ENCODE measurements at places on chromosomes 3 and 15.

GRCh38 chr3:128496019-128496601, 3.1 kb upstream of the GATA2 start:
- DNase-seq: no peak

DNA sequence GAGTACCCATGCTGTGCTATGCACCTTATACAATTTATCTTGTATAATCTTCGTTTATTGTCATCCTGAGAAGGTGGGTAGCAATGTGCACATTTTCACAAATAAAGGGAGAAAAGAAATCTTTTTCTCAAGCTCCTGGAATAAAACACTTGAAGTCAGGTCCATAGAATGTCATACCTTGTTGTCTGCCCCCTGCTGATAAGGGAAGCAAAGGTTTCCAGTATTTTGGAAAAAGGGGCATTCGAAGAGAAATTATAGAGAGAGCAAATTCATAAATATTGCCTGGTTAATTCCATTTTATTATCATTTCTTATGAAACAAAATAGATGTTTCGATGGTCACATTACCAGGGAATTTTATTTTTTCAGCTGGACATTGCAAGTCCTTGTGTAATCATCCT, 277.8 kb downstream of the RAP2B start:
- no peak for DNase-seq

DNA sequence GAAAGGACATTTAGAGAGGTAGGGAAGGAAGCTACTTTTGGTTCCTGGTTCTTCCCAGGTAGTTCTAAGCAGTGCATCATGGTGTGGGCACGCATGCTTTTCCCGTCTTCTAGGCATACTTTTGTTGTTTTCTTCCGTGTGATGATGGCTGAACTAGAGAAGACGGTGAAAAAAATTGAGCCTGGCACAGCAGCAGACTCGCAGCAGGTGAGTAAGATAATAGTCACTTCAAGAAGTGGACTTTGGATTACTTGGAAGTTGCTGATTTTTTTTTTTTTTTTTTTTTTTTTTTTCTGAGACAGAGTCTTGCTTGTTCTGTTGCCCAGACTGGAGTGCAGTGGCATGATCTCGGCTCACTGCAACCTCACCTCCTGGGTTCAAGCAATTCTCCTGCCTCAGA, 17.9 kb downstream of the FANCD2OS start:
- DNase-seq: no peak

DNA sequence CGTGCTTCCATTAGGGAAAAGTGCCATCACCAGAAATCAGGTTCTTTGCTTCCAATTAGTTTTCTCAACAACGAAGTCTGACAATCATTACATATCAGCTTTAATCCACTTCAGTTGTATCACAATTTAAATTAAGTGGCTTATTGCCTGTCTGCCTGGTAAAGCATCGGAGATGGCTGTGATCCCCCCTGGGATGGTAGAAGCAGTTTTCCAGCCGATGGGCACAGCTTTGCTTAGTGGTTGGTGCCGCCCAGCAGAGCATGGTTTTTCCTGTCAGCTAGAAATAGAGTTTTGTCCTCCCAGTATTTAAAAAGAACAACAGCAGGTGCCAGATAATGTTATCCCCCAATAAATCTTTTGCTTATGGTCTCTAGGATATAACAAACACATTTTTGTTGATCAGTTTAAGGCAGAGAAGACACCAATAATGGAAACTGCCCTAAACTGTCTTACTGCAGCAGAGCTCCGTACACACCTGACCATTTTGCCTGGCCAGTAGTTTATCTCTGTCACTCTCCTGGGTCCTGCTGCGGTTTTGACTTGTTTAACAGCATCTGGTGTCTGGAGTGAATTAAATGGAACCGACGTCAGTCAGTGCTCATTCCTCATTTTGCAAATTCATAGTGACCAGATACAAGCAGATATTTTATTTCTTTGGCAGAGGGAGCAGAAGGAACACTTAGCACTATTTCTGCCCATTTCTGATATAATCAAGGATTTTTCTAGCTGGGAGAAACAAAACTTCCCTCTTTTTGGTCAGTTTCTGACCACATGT, 79.1 kb downstream of the SLC49A4 start:
- DNase-seq: no peak

DNA sequence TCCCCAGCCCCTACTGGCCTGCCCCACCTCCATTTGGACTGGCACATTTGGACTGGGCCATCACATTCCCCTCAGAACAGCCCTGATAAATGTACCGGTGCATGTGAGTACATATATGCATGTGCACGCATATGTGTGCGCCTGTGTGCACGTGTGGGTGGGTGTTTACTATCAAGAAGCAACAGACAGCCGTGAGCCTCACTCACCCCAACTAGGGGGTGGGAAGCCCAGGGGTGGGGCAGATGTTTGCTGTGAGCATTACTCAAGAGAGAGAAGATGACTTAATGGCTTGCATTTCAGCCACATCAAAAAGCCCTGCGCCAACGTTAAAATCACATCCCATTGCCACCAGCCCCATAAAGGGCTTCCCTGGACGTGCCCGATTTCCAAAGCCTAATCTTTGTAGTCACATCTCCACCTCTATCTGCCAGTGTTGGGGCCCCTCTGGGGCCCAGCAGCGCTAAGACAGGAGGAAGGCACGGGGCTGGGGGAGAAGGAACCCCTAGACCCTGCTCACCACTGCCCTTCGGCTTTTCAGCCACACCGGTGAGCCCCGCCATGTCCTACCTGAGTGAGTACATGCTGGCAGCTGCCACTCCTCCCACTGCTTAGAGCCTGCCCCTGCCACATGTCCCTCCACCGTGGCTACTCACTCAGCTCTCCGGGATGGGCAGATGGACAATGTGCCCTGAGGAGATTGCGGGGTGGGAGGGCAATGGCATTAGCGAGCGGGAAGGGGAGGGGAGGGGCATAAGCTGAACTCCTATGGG, 10.9 kb downstream of the ITIH3 start:
- DNase-seq: peak; percentile 44

- DNase-seq: no peak
Measured at GRCh38 chr3:6119367-6119766, 741.5 kb upstream of the GRM7 start.

DNA sequence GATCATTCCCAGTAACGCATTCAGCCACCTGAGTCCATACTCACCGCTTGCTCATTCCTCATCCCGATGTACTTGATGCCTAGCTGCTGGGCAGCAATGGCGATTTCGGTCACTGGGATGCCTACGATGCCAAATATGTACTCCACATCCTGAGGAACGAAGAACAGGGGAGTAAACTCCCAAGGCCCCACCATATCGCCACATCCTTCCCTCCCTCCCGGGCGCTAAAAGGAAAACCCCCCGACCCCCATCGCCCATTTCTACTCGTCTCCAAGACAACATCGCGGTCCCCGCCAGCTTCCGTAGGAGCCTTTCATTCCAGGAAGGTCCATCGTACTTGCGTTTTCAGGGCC, 347 bp downstream of the HACL1 start:
- no peak for DNase-seq

GRCh38 chr3:13520326-13520880, 28.5 kb upstream of the FBLN2 start:
- no peak for DNase-seq

- no peak for DNase-seq
Measured at GRCh38 chr3:18099611-18100010, 325.5 kb downstream of the SATB1 start.

DNA sequence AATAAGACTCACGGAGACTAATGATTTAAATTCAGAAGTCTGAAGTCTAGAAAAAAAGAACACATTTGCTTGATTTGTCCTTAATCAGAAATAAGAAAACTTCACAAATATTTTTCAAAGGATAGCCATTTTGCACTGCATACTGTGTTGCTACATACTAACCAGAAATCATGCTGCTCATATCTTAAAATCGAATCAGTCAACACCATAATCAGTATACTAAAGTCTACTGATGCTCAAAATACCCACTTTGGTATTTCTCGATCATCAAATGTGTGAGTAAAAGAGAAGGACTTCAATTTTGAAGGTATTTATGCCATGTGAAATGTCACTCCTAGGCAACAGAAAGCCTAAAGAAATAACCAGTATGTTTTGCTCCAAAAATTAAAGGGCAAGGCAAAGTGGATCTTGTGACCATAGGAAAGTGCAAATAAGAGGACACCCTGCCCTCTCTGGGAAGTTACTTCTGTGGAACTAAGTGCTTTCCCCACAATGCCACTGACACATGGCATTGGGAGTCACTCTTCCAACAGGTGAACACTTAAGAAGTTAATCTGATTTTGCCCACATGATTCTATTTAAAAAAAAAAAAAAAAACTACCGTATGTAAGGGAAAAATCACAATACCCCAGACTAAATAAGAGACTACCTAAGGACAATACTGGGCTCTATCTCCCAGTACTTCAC, 2.7 kb downstream of the LRIG1 start:
- DNase-seq: no peak

GRCh38 chr3:196050597-196050996, 31.3 kb downstream of the TFRC start:
- DNase-seq: no peak

DNA sequence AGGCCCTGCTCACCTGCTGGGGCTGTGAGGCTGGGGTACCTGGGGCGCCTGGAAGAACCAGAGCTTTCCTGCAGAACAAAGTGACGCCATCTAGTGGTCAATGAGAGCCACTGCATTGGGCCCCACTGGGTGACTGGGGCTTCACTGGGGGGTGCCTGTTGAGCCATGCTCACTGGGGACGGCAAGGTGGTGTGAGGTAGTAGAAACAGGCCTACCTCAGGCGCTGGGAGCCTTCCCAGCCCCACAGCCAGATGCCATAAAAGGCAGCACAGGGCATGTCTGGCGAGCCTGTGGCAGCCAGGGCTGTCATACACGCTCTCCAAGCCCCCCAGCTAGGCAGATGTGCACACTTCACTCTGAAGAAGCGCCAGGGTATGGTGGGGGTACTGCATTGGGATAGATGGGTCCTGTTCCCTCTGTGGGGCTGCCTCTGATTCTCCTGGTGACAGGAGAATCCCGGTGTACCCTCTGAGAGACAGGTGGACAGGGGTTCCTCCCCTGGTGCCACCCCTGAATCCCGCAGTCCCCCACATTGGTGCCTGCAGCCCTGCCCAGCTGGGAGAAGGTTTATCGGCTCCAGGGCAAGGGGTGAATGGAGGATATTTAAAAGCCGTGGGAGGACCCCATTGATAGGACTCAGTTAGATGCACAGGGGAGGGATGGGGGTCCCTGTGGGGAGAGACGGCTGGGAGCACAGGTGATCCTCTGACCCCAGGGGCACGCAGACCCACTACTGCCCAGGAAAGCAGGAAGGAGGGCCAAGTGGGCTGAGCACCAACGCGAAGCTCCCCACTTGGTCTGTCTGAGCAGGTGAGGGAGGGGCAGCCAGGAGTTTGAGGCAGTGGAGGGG, 178.8 kb downstream of the NSMCE3 start:
- peak; percentile 55 for DNase-seq

DNA sequence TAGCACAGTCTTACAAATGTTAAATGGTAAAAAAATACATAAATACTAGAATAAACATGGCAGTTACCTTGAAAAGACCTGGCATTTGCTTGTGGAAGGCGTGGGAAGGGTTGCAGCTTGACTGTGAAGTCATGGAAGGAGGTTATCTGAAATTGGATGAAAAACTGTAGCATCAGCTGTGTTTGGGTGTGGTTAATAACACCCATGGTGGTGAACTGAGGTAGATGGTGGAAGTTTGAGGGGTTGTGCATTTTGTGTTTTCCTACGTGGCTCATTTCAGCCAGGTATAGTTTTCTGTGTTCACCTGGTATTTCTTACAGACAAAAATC, 46.5 kb downstream of the PSMD6 start:
- DNase-seq: no peak

- no peak for DNase-seq
Measured at GRCh38 chr3:99175276-99175812, 273.8 kb upstream of the DCBLD2 start.

DNA sequence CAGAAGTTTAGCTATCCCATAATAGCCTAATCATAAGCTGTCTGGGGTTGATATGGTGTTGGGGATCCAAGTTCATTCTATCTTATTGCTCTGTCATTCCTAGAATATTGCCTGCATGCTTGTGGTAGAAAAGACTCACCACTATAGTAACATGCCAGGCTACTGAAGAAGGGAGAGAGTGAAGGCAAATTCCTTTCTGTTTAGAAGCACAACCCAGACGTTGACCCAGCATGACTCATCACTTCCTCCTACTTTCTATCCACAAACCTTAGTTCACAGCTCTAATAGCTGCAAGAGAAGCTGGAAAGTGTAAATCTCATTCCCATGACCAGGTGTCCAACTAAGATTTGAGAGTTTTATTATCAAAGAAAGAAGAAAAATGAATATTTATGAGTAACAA, 57.8 kb upstream of the NMD3 start:
- DNase-seq: no peak

DNA sequence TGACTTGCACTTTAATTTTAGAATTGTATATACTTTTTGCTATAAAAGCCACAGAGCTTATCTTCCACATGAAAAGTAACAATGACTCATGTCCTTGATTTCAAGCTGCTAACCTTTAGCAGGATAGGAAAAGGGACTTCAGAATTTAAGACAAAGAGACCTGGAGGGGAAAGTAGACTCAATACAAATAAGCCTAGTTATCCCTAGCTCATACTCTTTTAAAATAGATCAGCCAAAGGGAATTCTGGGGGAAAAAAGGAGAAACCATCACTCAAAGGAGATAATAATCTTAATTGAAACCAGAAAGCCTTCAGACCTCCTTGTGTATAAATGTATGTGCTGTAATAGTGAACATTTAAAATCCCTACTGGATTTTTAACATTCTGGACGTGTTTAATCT, 930.3 kb downstream of the NTRK3 start:
- no peak for DNase-seq

GRCh38 chr15:48144889-48145288, 24.1 kb downstream of the SLC24A5 start:
- no peak for DNase-seq

GRCh38 chr15:51269496-51269895, 68.9 kb downstream of the CYP19A1 start:
- DNase-seq: no peak

GRCh38 chr15:70327856-70328678, 230.3 kb upstream of the TLE3 start:
- DNase-seq: no peak

Data from WERI-Rb-1 (cell line).